GM12878 (cell line): ENCODE measurements at places on chromosomes 7 and 10.

- no peak for DNase-seq
These were observed 83.4 kb downstream of the NEURL1 start for GRCh38 chr10:103576862-103577261.

DNA sequence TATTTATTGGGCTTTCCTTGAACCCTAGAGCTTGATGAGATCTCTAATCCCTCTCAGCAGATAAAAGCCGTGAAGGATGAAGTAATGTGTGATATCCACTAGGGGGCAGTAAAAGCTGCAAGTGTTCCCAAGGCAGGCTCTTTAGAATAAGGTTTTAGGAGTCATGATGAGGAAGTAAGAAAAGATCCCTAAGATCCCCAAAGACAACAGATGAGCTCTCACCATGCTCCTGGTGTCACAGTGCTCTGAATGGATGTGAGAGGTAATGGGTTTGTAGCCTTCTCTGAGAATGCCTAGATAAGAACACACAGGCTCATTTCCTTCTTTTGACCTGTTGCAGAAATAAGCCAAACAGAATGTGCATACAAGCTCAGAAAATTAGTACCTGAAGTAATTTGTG lies 70.4 kb upstream of the ITPRID1 start:
- DNase-seq: peak; percentile 21

DNA sequence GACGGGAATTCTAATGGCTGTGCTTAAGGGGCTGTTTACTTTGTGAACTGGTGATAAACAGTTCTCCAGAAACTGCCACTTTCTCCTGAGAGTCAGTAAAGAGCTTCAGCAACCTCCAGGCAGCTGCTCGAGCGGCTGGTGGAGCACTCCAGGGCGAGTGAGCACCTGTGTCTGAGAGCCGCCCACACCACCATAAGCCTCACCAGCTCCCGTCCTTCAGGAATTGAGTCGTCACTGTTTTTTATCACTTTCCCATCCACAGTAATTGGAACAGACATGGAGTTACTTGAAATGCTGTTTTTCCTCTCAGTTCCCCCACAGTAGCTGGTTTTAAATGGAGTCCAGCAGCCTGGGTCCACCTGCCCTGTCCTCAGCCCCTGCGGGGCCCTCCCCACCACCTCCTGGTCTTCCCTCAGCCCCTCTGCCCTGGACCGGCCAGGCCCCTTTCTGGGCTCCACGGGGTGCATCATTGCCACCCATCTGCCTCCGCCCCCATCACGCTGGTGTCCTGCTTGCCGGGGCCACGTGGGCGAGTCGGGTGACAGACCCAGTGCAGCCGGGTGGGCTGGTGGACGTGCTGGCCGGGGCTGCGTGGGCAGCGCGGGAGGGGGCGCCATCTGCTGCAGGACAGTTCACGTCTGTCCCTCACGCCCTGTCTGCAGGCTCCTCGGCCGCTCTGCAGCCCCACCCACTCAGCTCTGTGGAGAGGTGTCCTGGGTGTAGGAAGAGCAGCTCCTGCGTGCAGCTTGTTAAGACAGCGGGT lies 56.0 kb downstream of the NKX6-2 start:
- DNase-seq: no peak

GRCh38 chr10:85445702-85446101 lies 920.9 kb downstream of the GRID1 start:
- no peak for DNase-seq

DNA sequence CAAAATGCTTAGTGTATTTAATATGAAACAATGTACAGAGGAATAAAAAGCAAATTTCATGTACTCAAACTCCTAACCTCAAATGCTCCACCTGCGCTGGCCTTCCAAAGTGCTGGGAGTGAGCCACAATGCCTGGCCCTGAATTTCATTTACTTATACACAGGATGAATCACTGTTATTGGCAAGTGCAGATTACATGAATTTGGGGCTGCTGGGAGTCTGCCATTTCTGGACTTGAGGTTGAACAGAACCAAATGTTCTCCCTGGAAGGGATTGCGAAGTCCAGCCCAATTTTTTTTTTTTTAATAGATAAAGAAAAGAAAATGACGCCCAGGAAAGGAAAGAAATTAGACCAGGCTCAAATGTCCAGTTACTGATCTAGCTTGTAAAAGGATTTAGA lies 6.8 kb upstream of the CSTF2T start:
- DNase-seq: no peak

- no peak for DNase-seq
These were observed 158.6 kb upstream of the GLI3 start for GRCh38 chr7:42395607-42396006.

DNA sequence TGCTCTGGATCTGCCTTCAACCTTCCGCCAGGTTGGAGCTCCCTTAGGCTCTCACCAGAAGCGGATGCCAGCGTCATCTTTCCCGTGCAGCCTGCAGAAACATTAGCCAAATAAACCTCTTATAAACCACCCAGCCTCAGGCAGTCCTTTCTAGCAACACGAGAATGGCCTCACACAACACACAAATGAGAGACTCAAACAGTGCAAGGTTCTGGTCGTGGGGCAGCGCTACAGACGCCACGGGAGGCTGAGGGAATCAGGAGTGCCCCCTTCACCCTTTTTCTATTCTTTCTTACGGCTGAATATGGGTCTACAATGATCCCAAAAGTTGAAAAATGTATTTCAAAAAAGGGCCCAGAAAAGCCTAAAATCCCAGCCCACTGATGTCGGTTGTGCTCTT lies 96.4 kb downstream of the FOXL3 start:
- no peak for DNase-seq

DNA sequence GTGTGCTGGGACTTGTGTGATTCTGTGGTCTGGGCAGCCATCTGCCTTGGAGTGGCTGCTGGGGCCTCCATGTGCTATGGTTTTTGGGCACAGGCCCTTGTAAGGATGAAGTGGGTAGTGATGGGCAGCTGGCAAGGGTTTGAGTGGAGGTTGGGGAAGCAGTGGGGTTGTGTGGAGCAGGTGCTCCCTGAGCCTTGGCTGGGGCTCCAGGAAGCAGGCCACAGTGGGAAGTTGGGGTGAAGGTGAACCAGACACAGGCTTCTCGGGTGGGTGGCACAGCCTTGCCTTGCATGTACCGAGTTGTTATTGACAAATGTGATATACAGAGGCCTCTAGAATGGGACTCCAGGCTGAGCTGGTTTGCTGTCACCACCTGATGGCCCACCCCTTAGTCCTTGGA lies 82.3 kb downstream of the ADCY1 start:
- DNase-seq: no peak

DNA sequence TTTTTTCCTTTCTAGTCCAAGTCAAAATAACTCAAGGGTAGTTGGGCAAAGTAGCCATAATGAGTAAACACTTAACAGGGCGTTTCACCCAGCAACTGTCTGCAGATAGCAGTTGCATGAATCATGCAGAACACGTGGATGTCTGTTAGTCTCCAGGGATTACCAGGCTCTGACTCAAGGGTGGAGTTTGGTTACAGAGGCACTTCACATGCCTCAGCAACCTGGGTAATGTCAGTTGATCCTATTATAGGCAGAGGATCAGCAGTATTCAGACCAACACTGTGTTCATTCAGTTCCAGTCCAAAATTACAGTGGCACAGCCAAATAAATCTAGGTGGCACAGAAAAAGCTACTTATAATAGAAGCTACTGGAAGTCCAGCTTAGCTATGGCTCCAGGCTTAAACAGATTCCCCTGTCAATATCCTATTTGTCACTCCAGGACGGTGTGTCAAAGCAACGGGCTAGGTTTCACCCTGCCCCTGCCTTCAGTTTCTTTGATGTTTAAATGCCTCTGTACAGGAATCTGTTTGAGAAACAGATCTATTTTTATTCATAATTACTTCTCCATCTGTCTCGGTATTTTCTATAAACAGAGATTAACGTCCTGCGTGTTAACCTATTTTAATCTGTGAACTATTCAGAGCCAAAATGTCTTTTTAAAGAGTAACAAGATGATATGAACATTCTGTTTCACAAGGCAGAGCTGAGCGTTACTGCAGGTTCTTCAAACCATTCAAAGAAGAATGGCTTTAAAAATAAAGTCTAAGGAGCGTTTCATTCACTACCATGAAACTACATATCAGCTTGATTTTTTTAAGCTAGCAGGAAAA lies 162.6 kb upstream of the AKR1E2 start:
- DNase-seq: peak; percentile 15

DNA sequence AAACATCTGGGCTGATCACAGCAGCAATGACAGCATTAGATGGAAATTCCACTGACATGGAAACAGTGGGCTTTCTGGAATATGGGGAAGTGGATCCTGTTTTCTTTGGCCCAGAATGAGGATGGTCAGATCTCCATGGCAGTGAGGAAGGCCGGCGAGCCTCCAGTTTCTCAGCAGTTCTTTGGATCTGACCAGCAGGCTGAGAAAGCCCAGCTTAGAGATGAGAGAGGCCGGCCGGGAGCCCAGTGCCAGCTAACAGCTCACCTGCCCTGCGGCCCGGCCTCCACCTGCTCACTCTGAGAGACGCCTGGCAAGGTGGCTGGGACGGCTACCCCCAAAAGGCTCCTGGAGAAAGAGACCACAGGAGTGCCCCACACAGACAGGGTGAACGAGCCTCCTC lies 24.2 kb downstream of the GPER1 start:
- DNase-seq: no peak

DNA sequence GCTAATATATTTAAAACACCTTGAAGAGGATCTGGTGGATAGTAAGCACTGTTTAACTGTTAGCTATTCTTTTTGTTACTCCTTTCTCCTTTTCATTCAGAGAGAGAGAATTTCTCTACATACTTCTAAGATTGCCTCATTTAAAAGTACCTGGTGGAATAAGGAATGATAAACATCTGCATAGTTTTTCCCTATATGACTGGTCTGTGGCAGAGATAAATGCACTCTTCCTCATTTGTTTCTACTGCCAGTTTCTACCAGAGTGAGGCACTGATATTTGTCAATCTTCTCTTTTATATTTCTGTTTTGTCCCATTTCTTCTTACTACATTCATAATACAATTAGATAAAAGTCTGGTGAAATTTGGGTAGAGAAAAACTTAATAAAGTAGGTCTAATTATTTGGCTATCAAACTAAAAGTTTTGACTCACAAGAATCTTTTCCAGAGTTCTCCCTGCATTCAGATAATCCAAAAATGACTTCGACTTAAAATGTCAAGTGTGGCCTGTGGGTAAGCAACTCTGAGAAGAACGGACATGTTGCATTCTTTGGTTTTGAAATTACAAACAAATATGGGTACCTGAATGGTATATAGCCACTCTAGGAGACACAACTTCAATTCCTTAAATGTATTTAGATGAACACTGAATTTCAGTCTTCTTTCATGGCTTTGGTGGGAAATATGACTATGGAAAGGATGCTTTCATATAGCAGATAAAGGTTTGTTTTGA lies 38.8 kb downstream of the RNLS start:
- no peak for DNase-seq

- DNase-seq: no peak
These were observed 8.5 kb downstream of the PRLHR start for GRCh38 chr10:118586911-118587310.

GRCh38 chr7:51613911-51614357 lies 297.3 kb upstream of the COBL start:
- DNase-seq: no peak

- no peak for DNase-seq
These were observed 5.7 kb downstream of the FRAT2 start for GRCh38 chr10:97328646-97329453.

- no peak for DNase-seq
These were observed 169.2 kb downstream of the SEMA3A start for GRCh38 chr7:84025332-84025927.

- DNase-seq: no peak
These were observed 3.9 kb downstream of the TECTB start for GRCh38 chr10:112286837-112287818.

DNA sequence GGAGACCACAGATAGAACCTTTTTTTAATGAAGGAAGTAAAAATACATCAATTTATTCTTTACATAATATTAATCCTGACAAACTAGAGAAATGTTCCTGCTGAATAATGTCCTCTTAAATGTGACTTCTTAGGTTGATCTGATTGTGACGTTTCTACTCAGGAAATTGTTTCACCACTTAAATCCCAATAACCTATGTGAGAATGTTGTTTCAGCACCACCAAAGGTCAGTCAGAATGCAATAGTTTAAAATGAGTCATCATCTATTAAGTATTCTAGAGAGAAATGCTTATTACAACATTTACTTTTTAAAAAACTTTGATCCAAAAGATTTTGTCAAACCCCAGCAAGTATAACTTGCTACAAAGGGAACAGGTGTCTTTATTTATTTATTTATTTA lies 155.4 kb upstream of the CACNA2D1 start:
- no peak for DNase-seq

DNA sequence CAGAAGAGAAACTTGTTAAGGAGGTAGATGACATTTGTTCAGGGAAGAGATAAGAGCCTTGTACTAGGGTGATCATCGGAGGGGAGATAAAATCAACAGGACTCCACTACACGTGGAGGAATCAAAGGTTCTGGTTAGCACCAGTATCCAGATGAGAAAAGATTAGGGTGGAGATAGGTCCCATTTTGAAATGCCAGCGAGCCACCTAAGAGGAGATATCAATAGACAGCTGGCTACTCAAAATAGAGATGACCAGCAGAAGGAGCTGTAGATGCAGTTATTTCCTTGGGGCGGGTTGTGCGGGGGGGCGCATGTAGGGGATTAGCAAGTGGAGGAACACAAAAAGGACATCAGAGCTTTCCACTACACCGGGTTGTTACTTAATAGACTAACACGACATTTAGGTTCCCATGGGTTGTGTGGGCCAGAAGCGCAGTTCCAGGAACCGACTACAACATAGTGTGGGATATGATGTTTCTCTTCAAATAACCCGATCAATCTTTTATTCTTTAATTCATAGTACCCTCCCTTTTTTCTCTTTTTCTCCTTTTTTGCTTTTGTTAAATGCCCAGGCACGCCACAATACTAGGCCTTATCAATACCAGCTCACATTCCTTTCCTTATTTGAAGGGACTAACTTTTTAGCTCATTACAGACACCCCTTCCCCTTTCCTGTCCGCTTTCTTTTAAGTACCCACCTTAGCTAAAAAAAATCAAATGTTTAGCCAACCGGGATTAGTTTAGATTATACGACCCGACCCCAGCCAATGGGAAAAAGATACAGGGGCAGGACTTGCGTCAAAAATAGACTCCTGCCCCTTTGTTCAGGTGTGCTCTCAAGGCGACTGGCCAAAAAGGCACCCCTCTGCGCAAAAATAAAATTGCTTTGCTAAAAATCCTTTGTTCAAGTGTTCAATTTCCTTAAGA lies 2.0 kb upstream of the KIF11 start:
- no peak for DNase-seq

- DNase-seq: no peak
These were observed 17.0 kb downstream of the FAM131B start for GRCh38 chr7:143345428-143345900.

GRCh38 chr7:37901236-37901827 lies 15.3 kb downstream of the SFRP4 start:
- DNase-seq: no peak

- no peak for DNase-seq
These were observed 223.2 kb downstream of the FANK1 start for GRCh38 chr10:126119599-126119998.

DNA sequence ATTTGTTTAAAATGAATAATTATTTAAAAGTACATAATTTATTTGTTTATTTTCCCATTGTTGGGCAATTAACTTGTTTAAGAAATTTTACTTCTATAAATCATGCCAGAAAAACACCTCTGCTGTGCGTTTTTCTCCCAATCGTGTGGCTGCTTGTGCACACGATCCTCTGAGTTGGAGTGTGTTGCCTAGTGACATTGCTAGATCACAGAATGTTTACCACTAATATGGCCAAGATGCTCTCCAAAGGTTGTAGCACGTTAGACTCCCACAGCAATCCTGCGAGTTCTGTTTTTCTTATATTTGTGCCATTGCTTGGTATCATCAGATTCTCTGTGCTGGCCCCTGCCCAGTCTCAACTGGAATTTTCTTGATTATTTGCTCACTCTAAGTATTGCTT lies 207.1 kb upstream of the ADCY1 start:
- no peak for DNase-seq
